ENCODE measurements at places on chromosomes 16 and 17. TPM values are rescaled to one million over a fixed set of nuclear protein-coding genes. Genes with fewer than 3 reads are reported as not detected.

GRCh38 chr17:71870546-71870862 is 250.3 kb upstream of the SOX9 start:
- no peaks in the 10 kb centered on the region for H3K4me1 ChIP-seq
- no peaks in the 10 kb centered on the region for H3K27me3 ChIP-seq
- H3K36me3 ChIP-seq, result no peaks in the 10 kb centered on the region
- no peak for DNase-seq

GRCh38 chr16:79618692-79619050 is 18.1 kb upstream of the MAF start:
- H3K36me3 ChIP-seq, result no peaks in the 10 kb centered on the region
- H3K4me3 ChIP-seq, result no peak overlapping the region
- H3K4me1 ChIP-seq, result no peaks in the 10 kb centered on the region
- no peak for DNase-seq

GRCh38 chr17:50589095-50589705 is 28.7 kb downstream of the CACNA1G start:
- H3K27me3 ChIP-seq, result no peaks in the 10 kb centered on the region
- H3K27ac ChIP-seq, result no peak overlapping the region
- no peaks in the 10 kb centered on the region for H3K4me1 ChIP-seq
- no peaks in the 10 kb centered on the region for H3K36me3 ChIP-seq
- no peak for DNase-seq

GRCh38 chr17:61852857-61853256 is 10.5 kb downstream of the BRIP1 start:
- DNase-seq, result no peak
- H3K27me3 ChIP-seq, result no peaks in the 10 kb centered on the region
- H3K4me3 ChIP-seq, result no peak overlapping the region
- no peak overlapping the region for H3K27ac ChIP-seq
- no peaks in the 10 kb centered on the region for H3K36me3 ChIP-seq

GRCh38 chr16:12496186-12496585 is 307.5 kb downstream of the CPPED1 start:
- H3K27me3 ChIP-seq, result no peaks in the 10 kb centered on the region
- no peak for DNase-seq
- H3K36me3 ChIP-seq, result no peaks in the 10 kb centered on the region
- no peak overlapping the region for H3K27ac ChIP-seq
- no peak overlapping the region for H3K4me3 ChIP-seq

- DNase-seq, result no peak
- H3K27me3 ChIP-seq, result no peaks in the 10 kb centered on the region
- H3K4me1 ChIP-seq, result no peaks in the 10 kb centered on the region
Observed at GRCh38 chr16:81821436-81822128, 42.5 kb downstream of the PLCG2 start.

GRCh38 chr17:2860045-2860444 is 63.8 kb downstream of the RAP1GAP2 start:
- no peaks in the 10 kb centered on the region for H3K27me3 ChIP-seq
- H3K36me3 ChIP-seq, result no peaks in the 10 kb centered on the region
- H3K4me3 ChIP-seq, result no peak overlapping the region
- H3K27ac ChIP-seq, result no peak overlapping the region

DNA sequence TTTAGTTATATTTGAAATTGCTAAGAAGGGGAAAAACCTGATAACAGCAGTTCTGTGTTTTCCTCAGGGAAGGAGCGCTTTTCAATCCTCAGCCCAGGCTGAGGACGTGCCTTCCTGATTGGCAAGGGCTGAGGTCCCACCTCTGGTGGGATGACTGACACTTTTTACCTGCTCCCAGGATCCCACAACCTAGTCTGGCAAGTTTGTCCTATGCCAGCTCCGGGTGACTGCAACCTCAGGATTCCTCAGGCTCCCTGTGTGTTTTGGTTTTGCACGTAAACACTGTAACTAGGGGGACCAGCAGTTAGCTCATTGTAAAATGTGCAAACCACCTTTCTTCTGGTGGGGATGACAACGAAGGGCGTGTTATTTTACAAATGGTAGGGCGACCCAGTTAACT is 7.5 kb downstream of the MARCHF10 start:
- no peaks in the 10 kb centered on the region for H3K4me1 ChIP-seq
- H3K4me3 ChIP-seq, result no peak overlapping the region
- no peak for DNase-seq
- H3K27ac ChIP-seq, result no peak overlapping the region
- no peaks in the 10 kb centered on the region for H3K36me3 ChIP-seq

DNA sequence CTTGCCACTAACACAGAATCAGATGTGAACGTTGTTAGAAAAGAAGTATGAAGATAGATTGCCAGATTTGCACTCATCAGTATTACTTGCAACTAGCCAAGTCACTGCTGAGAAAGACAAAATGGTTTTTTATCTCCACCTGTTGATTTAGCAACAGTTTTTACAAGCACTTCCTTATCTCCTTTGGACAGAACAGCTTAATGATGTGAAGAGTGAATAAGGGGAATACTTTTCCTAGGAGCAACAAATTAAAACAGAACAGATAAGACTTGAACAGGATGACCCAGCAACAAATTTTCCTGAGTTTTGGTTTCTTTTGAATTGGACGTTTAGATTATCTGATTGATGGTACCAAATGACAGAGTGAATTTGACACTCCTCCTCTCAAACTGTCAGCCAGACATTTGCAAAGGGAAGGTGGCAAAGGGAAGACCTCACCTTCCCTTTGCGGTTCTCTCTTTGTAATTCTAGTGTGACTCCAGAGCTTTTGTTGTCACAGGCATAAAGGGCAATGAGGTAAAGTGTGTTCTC is 130.6 kb downstream of the NLK start:
- H3K27me3 ChIP-seq, result no peaks in the 10 kb centered on the region
- H3K36me3 ChIP-seq, result peaks cover 3% of the 10 kb centered on the region
- H3K27ac ChIP-seq, result no peak overlapping the region

DNA sequence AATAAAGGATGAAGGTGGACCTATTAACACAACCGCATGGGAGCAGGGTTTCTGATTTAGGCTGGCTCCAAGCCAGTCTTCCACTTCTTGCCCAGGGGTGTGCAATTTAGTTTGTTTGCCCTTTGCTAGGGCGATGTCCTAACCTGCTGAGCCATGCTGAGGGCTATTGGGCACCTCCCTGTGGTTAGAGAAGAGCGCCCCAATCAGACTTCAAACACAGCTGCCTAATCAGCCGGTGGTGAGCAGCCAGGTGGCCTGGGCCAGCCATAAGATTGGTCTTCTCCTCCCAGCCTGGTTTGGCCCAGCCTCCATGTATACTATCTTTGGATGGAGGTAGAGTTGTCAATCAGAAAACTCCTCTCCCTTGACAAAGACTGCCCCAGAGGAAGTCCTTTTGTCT is 15.7 kb downstream of the TMEM94 start:
- no peak overlapping the region for H3K27ac ChIP-seq
- no peaks in the 10 kb centered on the region for H3K36me3 ChIP-seq
- no peaks in the 10 kb centered on the region for H3K4me1 ChIP-seq
- no peak overlapping the region for H3K4me3 ChIP-seq
- no peaks in the 10 kb centered on the region for H3K27me3 ChIP-seq

DNA sequence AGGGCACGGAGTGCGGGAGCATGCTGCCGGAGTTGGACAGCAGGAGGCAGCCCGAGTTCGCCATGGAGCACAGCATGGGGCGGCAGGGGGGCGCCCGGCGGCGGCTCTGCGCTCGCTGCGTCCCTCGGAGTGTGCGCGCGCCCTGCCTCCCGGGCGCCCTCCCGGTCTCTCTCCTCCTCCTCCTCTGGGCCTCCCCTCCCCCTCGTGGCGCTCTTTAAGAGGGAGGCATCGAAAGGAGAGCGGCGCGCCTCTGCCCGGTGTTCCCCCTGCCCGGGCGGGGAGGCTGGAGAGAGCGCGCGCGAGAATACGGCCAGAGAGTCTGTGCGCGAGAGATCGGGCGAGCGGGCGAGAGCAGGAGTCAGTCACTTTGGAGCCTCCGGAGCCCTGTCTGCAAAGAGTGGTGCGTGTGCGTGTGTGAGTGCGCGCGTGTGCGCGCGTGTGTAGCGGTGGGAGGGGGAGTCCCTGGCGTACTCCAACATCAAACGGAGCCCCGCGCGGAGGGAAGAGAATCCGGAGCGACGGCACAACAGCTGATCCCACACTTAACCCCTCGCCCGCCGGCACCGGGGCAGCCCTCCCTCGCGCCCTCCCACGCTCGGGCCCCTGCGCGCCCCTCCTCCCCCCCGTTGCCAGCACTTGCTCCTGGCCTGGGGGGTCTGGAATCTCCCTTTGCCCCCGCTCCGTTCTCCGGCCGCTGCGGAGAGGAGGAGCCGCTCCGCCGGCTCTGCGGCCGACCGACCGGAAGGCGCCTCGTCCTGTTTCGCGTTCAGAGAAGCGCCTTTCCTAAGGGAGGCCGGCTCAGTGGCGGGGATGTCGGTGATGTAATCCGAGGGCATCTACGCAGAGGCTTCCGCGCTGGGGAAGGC is 108.9 kb downstream of the ENGASE start:
- no peak for DNase-seq
- no peak overlapping the region for H3K27ac ChIP-seq
- H3K4me1 ChIP-seq, result no peaks in the 10 kb centered on the region

DNA sequence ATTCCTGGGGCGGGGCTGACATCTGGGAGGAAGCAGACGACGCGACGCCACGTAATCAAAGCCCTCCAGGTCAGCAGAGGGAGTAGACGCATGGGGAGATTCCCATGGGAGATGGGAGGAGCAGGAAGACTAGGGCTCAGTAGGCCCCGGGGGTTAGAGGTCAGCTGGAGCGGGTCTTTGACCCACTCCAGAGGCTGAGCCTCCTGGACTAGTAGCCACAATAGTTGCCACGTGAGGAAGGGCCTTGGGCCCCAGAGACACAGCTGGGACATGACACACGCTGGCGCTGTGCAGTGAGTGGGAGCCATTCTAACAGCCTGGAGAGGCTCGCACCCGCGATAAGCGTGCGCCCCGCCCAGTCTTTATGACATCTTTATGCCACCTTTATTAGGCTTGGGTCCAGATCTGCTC is 95.7 kb upstream of the AMZ2 start:
- no peaks in the 10 kb centered on the region for H3K36me3 ChIP-seq
- no peak overlapping the region for H3K4me3 ChIP-seq
- H3K4me1 ChIP-seq, result no peaks in the 10 kb centered on the region
- H3K27me3 ChIP-seq, result no peaks in the 10 kb centered on the region

- no peaks in the 10 kb centered on the region for H3K4me1 ChIP-seq
- DNase-seq, result no peak
- H3K4me3 ChIP-seq, result no peak overlapping the region
Observed at GRCh38 chr17:82077617-82078358, 12.2 kb upstream of the DUS1L start.

DNA sequence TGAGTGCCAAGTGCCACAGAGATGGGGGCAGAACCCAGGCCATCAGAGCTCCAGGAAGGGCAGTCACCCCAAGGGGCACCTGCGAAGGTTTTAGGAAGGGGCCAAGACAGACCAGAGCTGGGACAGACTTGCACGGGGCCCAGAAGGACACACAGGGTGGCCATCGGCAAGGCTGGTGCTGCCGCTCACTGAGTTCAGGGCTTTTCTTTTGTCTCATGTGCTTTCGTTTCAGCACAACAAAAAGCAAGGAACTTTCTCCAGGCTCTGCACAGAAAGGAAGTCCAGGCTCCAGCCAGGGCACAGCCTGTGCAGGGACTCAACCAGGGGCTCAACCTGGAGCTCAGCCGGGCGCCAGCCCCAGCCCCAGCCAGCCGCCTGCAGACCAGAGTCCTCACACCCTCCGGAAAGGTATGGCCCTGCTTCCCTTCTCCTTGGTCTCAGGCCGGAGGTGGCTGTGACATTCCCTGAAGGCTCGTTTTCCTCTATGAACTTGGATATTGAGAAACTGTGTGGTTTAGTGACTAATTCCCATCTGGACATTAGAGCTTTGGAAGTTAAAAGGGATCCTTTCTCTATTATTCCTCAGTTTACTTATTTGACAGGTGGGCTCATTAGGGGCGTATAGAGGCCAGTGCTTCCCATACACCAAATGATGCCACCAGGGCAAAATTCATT is 37.9 kb downstream of the ELAC2 start:
- H3K4me1 ChIP-seq, result no peaks in the 10 kb centered on the region
- no peak overlapping the region for H3K4me3 ChIP-seq
- no peaks in the 10 kb centered on the region for H3K36me3 ChIP-seq
- H3K27me3 ChIP-seq, result no peaks in the 10 kb centered on the region
- no peak overlapping the region for H3K27ac ChIP-seq
- peak; percentile 25 for DNase-seq

DNA sequence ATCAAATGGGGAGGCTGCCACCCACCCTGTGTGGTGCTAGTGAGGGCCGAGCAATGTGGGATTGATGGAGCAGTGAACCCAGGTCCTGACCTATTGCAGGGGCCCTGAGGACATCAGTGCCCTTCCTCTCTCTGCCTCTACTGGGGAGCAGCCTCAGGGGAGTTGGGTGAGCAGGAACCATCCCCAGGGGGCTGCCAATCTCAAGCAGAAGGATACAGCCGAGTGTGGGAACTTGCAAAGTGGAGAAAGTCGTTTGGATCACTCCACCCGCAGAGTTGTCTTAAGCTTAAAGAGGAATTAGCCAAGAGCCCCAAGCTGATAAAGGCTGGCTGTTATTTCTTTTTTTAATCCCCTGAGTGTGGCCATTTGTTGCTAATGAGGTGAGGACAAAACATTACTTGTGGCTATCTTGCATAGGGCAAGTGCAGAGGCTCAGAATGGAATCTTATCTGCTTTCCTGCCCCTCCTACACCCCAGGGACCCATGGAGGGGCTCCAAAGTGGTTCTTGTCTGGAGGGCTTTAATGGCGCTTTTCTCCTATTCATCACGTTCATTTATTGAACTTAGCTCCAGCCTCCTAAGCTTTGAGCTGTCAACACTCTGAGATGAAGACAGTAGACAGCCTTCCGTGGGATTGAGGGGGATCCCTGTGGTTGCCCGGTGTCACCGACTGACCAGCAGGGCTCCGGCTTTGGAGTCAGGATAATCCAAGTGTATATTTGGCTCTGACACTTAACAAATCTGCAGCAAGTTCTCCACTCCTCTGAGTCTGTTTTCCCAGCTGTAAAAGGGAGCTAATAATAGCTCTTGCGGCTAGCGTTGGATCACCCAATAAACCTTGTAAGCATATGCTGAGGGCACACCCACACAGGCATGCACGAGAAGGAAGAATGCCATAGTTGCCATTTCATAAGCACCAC is 45.1 kb downstream of the MYH11 start:
- H3K4me3 ChIP-seq, result no peak overlapping the region
- H3K4me1 ChIP-seq, result peaks cover 1% of the 10 kb centered on the region
- no peaks in the 10 kb centered on the region for H3K27me3 ChIP-seq
- DNase-seq, result peak; percentile 76

DNA sequence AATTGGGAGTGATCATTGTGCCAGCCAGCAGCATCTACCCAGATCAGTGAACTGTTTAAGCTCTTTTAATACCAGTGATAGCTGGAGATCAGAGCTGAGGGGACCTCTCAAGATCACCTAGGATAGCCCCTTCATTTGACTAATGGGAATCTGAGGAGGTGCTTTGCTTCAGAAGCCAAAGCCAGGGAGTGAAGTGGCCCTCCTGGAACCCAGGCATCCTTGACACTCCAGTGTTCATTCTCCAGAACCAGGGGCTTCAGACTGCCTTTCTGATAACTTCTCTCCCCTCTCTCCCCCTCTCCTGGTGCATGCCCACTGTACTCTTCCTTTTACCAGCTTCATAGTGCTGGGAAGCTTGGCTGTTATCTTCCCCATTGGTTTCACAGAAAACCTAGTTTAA is 48.0 kb upstream of the SLC12A3 start:
- H3K4me1 ChIP-seq, result no peaks in the 10 kb centered on the region
- H3K4me3 ChIP-seq, result no peak overlapping the region
- DNase-seq, result no peak
- H3K27me3 ChIP-seq, result no peaks in the 10 kb centered on the region

Gene ALOX12
- polyA plus RNA-seq, result not detected

Gene HS3ST3A1
- not detected for polyA plus RNA-seq

Gene CBX2
- not detected for polyA plus RNA-seq

Gene ZPBP2
- not detected for polyA plus RNA-seq

Gene SMARCE1
- polyA plus RNA-seq, result 61.0 TPM

Gene EPN2
- polyA plus RNA-seq, result 24.1 TPM

Gene CCL1
- polyA plus RNA-seq, result not detected

Gene TBC1D26
- polyA plus RNA-seq, result 0.51 TPM

Gene NOS2
- 0.38 TPM for polyA plus RNA-seq

Gene MEIOB
- not detected for polyA plus RNA-seq

Gene ABCC6
- 0.20 TPM for polyA plus RNA-seq

Gene KIF2B
- polyA plus RNA-seq, result not detected

Gene C17orf107
- polyA plus RNA-seq, result 0.49 TPM

Gene TBC1D28
- not detected for polyA plus RNA-seq
